Nucleus accumbens (tissue), 56 donors: ENCODE measurements at places on chromosomes 3 and 15.

DNA sequence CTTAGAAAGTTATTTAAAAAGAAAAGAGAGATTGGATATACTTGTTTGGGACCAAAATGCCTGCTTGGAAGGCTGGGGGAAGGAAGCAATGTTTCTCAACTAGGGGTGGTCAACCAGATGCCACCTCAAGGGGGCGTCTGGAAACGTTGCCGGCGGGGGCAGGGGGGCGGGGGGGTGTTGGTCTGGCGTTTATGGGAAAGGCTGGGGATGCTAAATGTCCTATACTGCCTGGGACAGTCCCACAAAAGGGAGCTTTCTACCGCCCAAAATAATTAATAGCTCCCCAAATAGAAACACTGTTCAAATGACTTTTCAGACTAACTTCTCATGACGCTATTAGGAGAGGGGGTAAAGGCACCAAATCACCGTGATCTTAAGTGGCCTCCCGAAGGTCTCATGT lies 2.2 kb downstream of the POLG start:
- DNase-seq: no peak

GRCh38 chr15:55858661-55859060 lies 115.7 kb upstream of the PRTG start:
- no peak for DNase-seq

- peak; percentile 48 for DNase-seq
These were observed 15.9 kb downstream of the IVD start for GRCh38 chr15:40421246-40422157.

DNA sequence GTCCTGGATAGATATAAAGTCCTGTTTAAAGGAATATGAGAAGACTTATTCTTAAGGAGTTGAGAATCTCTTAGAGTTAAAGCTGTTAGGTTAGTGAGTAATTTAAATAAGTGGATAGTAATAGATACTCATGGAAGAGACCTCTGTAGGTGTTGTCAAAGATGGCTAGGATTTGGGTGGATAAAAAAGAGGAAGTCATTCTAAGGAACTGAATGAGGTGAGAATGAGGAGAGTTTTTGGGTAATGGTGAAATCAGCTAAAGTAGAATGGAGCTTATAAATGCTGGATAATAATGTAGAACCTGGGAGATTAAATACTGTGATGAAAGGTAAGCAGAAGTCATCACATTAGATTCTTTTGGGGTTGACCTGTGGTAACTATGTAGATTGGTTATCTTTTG lies 8.1 kb downstream of the ARIH1 start:
- no peak for DNase-seq

DNA sequence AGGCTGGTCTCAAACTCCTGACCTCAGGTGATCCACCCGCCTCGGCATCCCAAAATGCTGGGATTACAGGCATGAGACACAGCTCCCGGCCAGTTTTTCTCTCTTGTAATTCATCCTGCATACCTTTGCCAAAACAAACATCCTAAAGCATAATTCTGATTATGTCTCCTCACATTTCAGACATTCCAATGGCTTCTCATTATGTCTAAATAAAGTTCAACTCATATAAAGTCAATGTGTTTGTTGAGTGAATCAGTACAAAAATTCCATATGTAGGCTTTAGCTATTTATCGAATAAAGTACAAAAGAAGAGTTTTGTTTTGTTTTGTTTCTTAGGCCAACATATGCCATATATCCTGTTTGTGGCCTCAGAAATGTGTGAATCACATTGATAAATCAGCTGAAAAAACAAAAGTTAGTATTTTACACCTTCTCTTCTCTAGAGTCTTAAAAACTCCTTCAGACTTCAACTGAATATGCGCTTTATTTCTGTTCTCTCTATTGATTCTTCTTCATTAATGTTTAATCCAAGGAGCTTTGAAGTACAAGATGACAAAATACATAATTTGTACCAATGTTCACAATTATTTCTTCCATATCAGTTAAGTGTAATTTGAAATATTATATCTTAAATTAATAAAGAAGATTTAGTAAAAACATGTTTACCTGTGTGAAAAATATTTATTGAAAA lies 165.8 kb downstream of the MECOM start:
- no peak for DNase-seq

GRCh38 chr15:50107591-50108408 lies 11.2 kb downstream of the ATP8B4 start:
- DNase-seq: no peak

DNA sequence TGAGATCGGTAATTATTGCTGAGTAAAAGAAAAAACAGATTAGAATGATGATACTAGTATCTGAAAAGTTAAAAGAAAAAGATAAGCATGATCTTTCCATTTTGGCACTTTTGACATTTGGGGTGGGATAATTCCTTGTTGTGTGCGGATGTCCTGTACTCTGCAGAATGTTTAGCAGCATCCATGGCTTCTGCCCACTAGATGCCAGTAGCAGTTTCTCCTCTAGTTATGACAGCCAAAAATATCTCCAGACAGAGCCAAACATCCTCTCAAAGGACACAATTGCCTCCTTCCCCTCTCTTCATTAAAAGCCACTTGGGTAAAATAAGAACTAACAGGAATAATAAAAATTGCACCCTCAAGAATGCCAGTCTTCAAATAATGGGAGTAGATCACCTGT lies 468.8 kb upstream of the GRM7 start:
- no peak for DNase-seq

- no peak for DNase-seq
These were observed 3.2 kb upstream of the AGBL1 start for GRCh38 chr15:86076468-86076867.

DNA sequence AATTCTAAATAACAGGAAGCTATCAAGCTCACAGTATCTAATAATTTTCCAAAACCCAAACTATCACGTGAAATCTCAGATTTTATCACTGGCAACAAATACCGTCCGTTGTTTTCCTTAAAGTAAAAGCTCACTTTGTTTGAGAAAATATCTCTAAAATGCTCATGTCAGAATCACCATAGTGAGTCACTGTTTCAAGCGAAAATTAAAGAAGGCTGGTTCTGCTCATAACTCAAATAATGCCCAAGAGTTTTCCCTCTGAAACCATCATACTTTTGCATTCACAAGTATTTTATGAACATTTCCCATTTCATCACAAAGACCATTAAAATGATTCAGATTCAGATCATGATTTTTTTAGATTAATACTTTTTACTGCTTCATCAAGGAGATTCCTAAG lies 50.6 kb downstream of the TBL1XR1 start:
- no peak for DNase-seq

GRCh38 chr3:76310667-76311066 lies 525.3 kb upstream of the ZNF717 start:
- no peak for DNase-seq

GRCh38 chr3:117903226-117903625 lies 1131.4 kb downstream of the IGSF11 start:
- DNase-seq: no peak

- no peak for DNase-seq
These were observed 65.9 kb downstream of the CPN2 start for GRCh38 chr3:194285024-194285849.
